KG1 (cell line): ENCODE measurements at places on chromosomes 12 and 14.

- DNase-seq = no peak
These were observed 33.9 kb upstream of the TBX5 start for GRCh38 chr12:114439817-114440216.

GRCh38 chr14:76083796-76084765 is 67.6 kb upstream of the GPATCH2L start:
- no peak for DNase-seq

GRCh38 chr12:67424784-67425183 is 155.6 kb downstream of the CAND1 start:
- no peak for DNase-seq

GRCh38 chr12:622416-622815 is 40.8 kb downstream of the NINJ2 start:
- no peak for DNase-seq

DNA sequence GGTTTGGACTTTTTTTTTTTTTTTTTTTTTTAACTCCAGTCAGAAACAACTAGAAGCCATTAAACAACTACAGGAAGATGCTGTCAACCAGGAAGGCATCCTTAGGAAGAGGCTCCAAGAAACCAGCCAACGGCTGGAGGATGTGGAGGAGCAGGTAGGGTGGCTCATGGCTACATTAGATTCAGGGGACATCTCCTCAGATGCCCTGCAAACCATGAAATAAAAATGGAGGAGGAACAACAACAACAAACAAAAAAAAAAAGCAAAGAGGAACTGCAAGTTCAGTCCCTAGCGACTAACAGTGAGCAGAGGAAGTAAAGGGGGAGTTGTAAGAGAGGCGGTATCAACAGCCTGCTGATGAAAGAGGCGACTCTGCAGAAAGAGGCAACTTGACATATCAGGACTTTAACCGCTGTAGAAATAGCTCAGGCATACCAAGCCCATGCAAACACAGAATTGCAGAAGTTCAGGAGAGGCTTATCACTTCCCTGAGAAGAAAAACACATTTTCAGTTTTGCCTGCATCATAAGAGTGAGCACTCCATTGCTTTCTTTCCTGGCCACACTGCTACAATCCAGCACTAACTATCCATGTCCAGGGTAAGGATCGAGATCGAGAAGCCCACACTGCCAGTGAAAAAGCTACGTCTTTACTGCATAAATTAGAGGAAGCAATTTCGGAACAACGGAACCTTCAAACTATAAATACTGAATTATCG is 103.5 kb upstream of the BCAT1 start:
- peak; percentile 74 for DNase-seq

- no peak for DNase-seq
These were observed 76.1 kb downstream of the EPS8 start for GRCh38 chr12:15712823-15713660.

- no peak for DNase-seq
These were observed 156.8 kb downstream of the SNAPC1 start for GRCh38 chr14:61918998-61919397.

- DNase-seq = no peak
These were observed 1.4 kb downstream of the EPS8 start for GRCh38 chr12:15787778-15788177.
